GM23338 (cell line): ENCODE measurements at places on chromosomes 5 and 9.

DNA sequence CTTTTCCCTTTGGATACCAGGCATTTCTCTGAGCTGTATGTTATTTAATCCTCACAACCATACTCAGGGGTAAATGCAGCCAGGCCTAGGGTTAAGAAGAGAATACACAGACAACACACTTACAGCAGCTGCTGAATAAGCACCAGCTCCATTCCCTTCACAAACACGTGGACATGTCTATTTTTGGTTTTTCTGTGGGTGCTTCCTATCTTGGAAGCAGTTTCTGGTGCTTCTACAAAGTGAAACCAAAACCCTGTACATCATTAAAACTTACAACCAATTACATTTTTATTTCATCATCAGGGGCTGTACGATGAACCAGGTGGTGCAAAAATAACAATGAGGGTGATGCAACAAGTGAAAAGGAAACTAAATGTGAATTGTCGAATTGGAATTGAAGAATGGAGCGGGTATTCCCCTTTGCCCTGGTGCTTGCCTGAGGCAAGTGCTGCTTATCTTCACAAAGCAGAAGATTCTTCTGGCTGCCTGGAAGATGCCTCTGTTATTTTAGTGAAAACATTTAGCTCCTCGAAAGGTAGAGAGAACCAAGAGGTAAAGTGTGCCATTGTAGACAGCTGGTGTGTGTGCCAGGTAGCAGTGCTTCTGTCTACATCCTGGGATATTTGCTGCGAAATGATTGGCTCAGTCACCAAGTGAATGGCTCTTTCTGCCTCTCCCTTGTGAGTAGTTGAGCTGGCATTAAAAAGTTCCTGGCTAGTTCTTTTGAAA, 18.6 kb upstream of the IFNB1 start:
- H3K4me1 ChIP-seq = no peaks in the 10 kb centered on the region
- H3K4me3 ChIP-seq = no peak overlapping the region
- H3K36me3 ChIP-seq = no peaks in the 10 kb centered on the region
- H3K27me3 ChIP-seq = no peaks in the 10 kb centered on the region
- no peak for DNase-seq

DNA sequence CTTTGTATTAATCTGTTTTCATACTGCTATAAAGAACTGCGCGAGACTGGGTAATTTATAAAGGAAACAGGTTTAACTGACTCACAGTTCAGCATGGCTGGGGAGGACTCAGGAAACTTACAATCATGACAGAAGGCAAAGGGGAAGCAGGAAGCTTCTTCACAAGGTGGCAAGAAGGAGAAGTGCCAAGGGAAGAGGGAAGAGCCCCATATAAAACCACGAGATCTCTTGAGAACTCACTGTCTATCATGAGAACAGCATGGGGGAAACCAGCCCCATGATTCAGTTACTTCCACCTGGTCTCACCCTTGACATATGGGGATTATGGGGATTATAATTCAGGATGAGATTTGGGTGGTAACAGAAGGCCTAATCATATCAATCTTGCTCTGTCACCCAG, 60.9 kb upstream of the CHD1 start:
- DNase-seq = no peak
- H3K27me3 ChIP-seq = no peaks in the 10 kb centered on the region
- H3K27ac ChIP-seq = no peak overlapping the region
- no peak overlapping the region for H3K4me3 ChIP-seq

DNA sequence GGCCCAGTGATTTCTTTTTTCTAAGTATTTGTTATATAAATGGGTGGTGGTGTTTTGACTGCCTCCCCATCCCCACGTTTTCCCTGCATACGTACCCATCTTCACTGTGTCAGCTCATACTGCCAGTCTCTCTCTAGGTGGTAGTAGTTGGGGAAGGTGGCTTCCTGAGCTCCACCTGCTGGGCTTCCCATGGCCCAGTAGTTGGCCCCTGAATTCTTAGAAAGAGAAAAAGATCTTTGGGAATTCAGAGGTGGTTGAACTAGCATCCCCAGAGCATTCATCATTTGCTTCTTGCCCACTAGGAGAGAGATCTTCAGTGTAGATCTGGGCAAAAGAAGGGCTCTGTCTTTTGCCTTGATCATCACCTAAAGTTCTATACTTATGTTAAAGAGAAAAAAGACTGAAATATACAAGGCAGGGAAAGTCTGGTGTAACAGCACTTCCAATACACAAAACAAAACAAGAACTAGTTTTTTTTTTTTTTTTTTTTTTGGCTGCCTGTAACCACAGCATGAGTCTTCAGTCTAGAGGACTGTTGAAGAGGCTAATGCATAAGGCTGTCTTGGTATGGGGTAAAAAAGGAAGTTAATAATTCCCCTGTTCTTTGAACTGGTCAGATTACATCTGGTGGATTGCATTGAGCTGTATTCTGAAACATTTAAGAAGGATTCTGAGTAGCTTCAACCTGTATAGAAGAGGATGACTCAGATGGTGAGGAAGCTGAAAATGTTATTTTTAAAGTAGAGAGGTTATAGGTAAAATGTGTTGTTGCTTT, 128.7 kb downstream of the ATG10 start:
- no peaks in the 10 kb centered on the region for H3K27me3 ChIP-seq
- H3K36me3 ChIP-seq = no peaks in the 10 kb centered on the region
- H3K27ac ChIP-seq = no peak overlapping the region
- peaks cover 11% of the 10 kb centered on the region for H3K4me1 ChIP-seq
- peak; percentile 25 for DNase-seq

DNA sequence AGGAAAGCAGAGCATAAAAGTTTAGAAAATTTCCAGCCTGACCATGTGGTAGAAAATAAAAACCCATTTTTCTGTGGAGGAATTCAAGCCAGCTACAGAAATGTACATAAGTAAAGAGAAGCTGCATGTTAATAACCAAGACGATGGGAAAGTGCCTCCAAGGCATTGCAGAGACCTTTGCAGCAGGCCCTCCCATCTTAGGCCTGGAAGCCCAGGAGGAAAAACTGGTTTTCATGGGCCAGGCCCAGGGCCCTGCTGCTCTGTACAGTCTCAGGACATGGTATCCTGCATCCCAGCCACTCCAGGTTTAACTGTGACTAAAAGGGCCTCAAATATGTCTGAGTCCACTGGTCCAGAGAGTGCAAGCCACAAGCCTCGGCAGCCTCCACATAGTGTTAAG, 754.8 kb upstream of the RIOK2 start:
- H3K27me3 ChIP-seq = no peaks in the 10 kb centered on the region
- no peak for DNase-seq
- no peaks in the 10 kb centered on the region for H3K4me1 ChIP-seq
- no peak overlapping the region for H3K27ac ChIP-seq
- no peak overlapping the region for H3K4me3 ChIP-seq

GRCh38 chr5:142683116-142683515, 2.8 kb downstream of the FGF1 start:
- H3K36me3 ChIP-seq = no peaks in the 10 kb centered on the region; the same call in 1 of the 2 replicates
- no peak for DNase-seq
- peak overlapping the region; percentile 97 for H3K27ac ChIP-seq
- peaks cover 50% of the 10 kb centered on the region for H3K4me1 ChIP-seq
- no peak overlapping the region for H3K4me3 ChIP-seq
- no peaks in the 10 kb centered on the region for H3K27me3 ChIP-seq

GRCh38 chr5:21121213-21121612, 1133.2 kb upstream of the CDH18 start:
- no peaks in the 10 kb centered on the region for H3K36me3 ChIP-seq
- no peak overlapping the region for H3K4me3 ChIP-seq
- DNase-seq = no peak
- no peak overlapping the region for H3K27ac ChIP-seq
- no peaks in the 10 kb centered on the region for H3K27me3 ChIP-seq
- peaks cover 5% of the 10 kb centered on the region; the same call in 1 of the 2 replicates for H3K4me1 ChIP-seq
